ENCODE measurements at places on chromosomes 11 and 22.

DNA sequence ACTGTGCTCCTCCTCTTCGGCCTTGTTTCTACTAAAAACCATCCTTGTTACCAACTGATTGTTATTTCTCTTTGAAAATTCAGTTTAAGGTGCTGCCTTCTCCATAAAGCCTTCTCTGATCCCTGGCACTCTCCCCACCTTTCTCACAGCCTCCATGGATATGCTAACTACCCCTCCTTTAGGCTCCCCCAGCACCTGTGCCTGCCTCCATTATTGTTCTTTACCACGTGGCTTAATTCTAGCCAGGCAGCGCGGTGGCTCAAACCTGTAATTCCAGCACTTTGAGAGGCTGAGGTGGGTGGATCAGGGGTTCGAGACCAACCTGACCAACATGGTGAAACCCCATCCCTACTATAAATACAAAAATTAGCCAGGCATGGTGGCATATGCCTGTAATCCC, 96.3 kb downstream of the MRTFA start:
- no peak for DNase-seq

GRCh38 chr11:34044664-34045485, 6.7 kb upstream of the CAPRIN1 start:
- no peak for DNase-seq

DNA sequence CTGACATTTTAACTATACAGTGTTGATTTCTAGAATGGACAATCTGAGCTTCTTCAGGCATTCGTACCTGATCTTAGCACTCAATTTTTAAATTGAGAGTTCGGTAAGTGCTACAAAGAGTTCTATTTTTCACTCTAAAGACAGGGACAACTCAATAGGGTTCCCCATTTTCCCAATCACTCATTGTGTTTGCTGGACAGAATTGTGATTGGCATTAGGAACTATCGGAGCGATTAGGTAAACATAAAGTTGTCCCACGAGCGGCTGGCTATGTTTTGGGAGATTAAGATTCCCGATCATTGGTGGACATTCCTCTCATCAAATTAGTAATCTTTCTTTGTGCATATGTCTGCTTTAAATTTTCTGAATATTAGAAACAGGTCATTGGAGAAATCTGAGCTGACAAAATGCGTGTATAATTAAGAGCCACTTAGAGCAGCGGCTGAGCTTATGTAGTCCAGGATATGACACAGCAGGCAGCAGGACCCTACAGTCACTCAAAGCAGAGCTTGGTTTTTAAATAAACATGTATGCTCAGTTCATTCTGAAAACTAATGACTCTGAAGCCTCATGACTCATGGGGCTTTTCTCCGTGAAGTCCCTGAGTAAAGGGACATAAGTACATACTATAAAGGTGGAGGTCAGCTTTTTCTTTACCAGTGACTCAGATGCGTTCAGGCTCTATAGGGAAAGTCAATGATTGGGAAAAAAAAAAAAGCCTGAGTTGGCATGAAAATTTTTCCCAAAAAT, 109.4 kb downstream of the GRIA4 start:
- DNase-seq, result no peak

- DNase-seq, result no peak
Measured at GRCh38 chr11:65854852-65855837, 2.8 kb downstream of the CFL1 start.

DNA sequence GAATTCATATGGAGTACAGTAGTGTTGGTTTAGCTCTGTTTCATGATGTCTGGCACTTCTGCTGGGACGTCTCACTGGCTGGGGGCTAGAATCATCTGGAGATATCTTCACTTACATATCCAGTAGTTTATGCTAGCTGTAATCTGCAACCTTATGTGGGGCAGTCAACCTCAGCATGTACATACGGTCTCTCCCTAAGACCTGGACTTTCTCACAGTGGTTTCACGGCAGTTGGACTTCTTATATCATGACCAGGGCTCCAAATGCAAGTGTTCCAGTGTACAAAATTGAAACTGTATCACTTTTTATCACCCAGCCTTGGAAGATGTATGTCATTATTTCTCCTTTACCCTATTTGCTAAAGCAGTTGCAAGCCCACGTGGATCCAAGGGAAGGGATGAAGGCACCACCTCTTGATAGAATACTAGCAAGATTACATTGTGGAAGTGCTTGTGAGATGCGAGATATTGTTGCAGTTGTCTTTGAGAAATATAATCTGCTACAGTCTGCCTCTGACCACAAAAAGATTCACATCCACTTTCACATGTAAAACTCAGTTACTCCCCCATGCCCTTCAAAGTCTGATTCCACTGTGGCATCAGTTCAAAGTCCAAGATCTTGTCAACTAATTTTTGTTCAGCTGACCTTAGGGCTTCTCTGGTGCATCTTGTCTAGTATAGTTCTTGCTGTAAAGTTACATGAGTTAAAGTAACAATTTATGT, 316.6 kb upstream of the NCAM1 start:
- no peak for DNase-seq
